Smooth muscle cell of the pulmonary artery (primary cell): ENCODE measurements at places on chromosomes 13 and 19. TPM values are rescaled to one million over a fixed set of nuclear protein-coding genes. Genes with fewer than 3 reads are reported as not detected.

Gene TBXA2R
- 2.9 and 3.0 TPM in 2 replicates for total RNA-seq

Gene GDF15
- total RNA-seq, result 78.5 and 124 TPM in 2 replicates

Gene ZNF383
- 8.1 and 8.2 TPM in 2 replicates for total RNA-seq

Gene ZNF443
- total RNA-seq, result 1.5 and 2.0 TPM in 2 replicates

Gene NKPD1
- total RNA-seq, result 0.07 and 0.26 TPM in 2 replicates

Gene SULT2A1
- total RNA-seq, result not detected in 2 replicates

Gene TSHZ3
- 9.0 and 14.7 TPM in 2 replicates for total RNA-seq

Gene SMIM44
- not detected in 2 replicates for total RNA-seq

Gene CCDC124
- total RNA-seq, result 31.9 and 36.4 TPM in 2 replicates

Gene BORA
- 2.3 and 2.8 TPM in 2 replicates for total RNA-seq

Gene PRRG2
- 0.65 and 0.86 TPM in 2 replicates for total RNA-seq

Gene EPS8L1
- 0.07 and 0.96 TPM in 2 replicates for total RNA-seq

Gene VAV1
- 0.03 TPM in 1 of 2 replicates, not detected in the other for total RNA-seq

Gene C13orf46
- total RNA-seq, result 0.78 and 0.89 TPM in 2 replicates

Gene CYP4F12
- total RNA-seq, result not detected in 2 replicates

Gene SPRYD7
- 6.4 and 8.9 TPM in 2 replicates for total RNA-seq

Gene DIRAS1
- total RNA-seq, result 2.3 TPM in 2 replicates

Gene CYP2F1
- not detected in 2 replicates for total RNA-seq

Gene MZF1
- 20.5 and 30.5 TPM in 2 replicates for total RNA-seq

Gene KLHL1
- not detected in 2 replicates for total RNA-seq

Gene CCDC194
- 0.26 TPM in 1 of 2 replicates, not detected in the other for total RNA-seq

Gene RAB8A
- 67.0 and 88.8 TPM in 2 replicates for total RNA-seq

Gene CACNG7
- 1.7 and 7.2 TPM in 2 replicates for total RNA-seq

Gene POU2F2
- total RNA-seq, result 0.26 and 2.5 TPM in 2 replicates

Gene B3GLCT
- total RNA-seq, result 8.6 and 9.9 TPM in 2 replicates

Gene ZNF844
- 8.8 and 11.3 TPM in 2 replicates for total RNA-seq

Gene ASPDH
- total RNA-seq, result not detected in 2 replicates

Gene LRP3
- total RNA-seq, result 45.4 and 49.3 TPM in 2 replicates

Gene ERFL
- total RNA-seq, result 0.07 and 0.10 TPM in 2 replicates

Gene NFIX
- 125 and 151 TPM in 2 replicates for total RNA-seq

Gene SLC17A7
- total RNA-seq, result 0.17 and 0.20 TPM in 2 replicates

Gene LHFPL6
- 55.8 and 121 TPM in 2 replicates for total RNA-seq

Gene B3GNT3
- total RNA-seq, result not detected in 2 replicates

Gene LENG9
- 10.4 and 12.7 TPM in 2 replicates for total RNA-seq

Gene RNF17
- 0.98 TPM in 1 of 2 replicates, not detected in the other for total RNA-seq

Gene FFAR1
- total RNA-seq, result not detected in 2 replicates

Gene ARL11
- not detected in 2 replicates for total RNA-seq

Gene CD70
- not detected in 2 replicates for total RNA-seq

Gene GNG7
- total RNA-seq, result 0.39 and 0.73 TPM in 2 replicates

Gene GPR4
- total RNA-seq, result 0.53 and 0.78 TPM in 2 replicates
